HL-60 (cell line): ENCODE measurements at places on chromosomes 12 and 14.

DNA sequence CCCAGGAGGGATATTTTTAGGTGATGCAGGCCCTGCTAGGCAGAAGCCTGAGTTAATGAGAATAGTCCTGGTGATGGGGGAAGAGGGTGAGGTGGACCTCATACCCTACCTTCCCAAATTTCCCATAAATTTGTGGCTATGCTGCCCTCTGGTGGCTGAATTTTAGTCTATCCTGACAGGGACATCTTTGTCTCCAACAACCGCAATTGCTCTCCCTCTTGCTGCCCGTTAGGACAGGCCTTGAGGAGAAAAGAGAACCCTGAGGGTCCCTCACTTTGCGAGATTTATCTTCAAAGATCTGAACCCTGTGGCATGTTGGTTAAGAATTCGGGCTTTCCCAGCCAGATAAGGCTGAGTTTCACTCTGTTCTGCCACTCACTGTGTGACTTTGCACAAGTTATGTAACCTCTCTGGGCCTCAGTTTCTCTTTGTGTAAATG is 9.8 kb upstream of the ZNF385A start:
- DNase-seq = peak; percentile 77

GRCh38 chr12:100185361-100185894 is 15.2 kb upstream of the ACTR6 start:
- DNase-seq = no peak

- peak; percentile 2 for DNase-seq
Observed at GRCh38 chr14:70013271-70013873, 134.2 kb downstream of the SMOC1 start.

DNA sequence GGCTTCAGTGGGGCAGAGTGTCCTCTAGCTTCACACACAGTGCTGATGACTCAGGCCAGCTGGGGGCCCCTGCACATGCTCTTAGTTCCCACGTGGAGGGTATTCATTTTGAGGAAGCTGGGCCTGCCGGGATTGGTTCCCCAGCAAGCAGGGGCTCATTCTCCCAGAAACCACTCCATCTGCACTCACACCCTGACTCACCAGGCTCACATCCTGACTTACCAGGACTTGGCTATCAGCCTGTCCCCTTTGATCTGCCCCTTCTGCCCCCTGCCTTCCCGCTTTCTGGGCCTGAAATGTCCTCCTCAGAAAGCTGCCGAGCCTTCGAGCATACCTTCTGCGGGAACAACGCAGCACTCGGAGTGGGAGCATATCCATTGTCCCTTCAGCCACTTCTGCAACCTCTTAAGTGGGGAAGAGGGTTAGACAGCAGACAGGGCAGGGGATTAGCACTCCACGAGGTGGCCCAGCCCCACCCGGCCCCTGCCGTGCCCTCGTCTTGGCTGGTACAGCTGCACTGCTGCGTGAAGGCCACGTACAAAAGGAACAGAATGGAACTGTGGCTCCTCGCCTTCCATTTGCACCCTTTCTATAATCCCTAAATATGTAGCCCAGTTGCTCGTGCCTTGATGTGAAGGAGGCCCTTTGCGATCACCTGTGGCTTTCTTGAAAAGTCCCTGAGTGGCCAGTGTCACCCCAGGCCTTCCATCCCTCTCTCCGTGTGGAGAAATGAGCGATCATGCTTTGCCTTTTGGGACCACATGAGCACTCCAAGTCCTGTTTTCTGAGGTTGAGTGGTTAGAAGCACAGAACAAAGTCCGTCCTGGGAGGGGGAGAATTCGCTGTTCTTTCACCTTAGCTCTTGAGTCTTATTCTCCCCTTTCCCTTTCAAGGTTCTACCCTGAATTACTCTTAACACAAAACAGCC is 26.1 kb downstream of the TPCN1 start:
- DNase-seq = peak; percentile 67

- DNase-seq = no peak
Observed at GRCh38 chr14:61469781-61470180, 148.4 kb downstream of the PRKCH start.

DNA sequence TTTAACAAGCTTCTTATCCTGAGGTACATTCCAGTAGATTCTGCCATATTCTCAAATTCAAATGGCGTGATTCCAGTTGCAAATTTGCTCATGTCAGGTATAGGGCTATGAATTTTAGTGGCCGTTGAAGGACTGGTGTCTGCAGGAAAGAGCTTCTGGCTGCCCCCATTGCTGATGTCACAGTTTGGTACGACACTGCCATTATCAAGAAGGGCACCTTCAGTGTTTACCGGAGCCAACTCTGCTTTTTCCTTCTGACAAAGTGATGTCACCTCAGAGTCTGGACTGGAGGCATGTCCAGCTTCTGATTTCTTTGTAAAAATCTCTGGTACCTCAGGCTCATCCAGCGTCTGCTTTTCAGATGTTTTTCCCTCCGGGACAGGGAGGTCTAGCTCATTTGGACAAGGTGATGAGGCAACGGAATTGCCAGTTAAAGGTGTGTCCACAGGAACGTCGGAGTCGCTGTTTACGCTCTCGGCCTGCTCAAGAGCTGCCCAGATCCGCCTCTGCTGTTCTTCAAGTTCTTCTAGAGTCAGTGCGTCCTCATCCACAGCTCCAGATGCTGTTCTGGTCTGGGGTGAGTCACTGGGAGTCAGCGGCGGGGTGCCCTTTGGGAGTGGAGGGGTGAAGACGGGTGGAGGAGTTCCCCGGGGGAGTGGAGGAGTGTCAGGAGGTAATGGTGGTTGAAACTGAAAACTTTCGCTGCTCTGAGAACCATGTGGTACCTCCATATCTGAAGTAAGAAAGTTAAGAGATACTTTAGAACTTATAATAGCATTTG is 27.0 kb downstream of the ZCCHC8 start:
- no peak for DNase-seq

DNA sequence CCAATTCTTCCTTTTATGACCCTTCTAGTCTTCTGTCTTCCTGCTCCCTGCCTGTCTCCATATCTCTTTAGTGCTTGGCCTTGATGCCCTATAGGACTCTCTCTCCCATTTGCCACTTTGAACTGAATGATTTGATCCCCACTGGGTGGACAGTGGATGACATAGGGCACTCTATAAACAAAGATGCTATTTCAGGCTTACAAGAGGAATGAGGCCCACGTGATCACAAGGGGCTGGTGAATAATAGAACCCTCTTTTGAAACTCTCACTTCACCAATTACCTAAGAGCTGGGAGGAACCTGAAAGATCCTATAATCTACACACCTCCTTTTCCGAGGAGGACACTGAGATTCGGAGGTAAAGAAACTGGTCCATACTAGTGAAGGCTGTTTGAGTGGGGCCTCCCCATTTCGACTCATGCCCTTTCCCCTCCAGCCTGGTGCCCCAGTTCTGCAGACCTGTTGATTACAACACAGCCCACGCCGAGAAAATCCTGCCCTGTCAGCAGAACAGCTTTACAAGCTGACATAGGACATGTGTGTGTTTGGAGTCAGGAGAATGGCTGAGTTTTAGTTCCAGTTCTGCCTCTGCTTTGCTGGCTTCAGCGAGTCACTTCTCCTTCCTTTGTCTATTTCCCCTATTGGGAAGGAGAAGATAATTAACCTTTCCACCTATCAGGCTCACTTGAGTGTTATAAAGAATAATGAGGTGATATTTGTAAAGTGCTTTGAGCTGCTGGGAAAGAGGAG is 400.3 kb downstream of the ZFP36L1 start:
- DNase-seq = no peak

- DNase-seq = no peak
Observed at GRCh38 chr12:87846045-87846444, 183.2 kb downstream of the C12orf50 start.

GRCh38 chr14:73736842-73737241 is 22.7 kb upstream of the PNMA1 start:
- DNase-seq = no peak
